Naive thymus-derived CD8-positive, alpha-beta T cell (primary cell): ENCODE measurements at places on chromosomes 7 and 10. TPM values are rescaled to one million over a fixed set of nuclear protein-coding genes. Genes with fewer than 3 reads are reported as not detected.

- DNase-seq, result no peak
Observed at GRCh38 chr10:53930648-53931047, 870.4 kb downstream of the PCDH15 start.

DNA sequence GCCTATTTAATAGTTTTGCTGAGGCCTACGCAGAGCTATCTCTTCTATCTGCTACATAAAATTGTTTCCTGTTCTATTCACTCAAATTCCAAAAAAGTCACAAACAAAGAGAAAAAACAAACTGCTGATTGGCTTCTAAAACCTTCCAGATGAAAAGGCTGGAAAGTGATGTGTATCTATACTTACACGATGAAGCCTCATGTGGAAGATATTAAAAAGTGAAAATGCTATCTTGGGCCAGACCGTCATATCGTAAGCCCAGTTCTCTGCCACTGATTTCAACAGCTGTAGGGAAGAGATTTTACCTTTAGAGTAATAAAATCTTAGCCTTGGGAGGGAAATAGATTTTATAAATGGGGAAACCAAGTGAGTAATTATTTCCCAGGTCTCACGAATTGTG is 394.8 kb downstream of the KIF20B start:
- DNase-seq, result no peak

DNA sequence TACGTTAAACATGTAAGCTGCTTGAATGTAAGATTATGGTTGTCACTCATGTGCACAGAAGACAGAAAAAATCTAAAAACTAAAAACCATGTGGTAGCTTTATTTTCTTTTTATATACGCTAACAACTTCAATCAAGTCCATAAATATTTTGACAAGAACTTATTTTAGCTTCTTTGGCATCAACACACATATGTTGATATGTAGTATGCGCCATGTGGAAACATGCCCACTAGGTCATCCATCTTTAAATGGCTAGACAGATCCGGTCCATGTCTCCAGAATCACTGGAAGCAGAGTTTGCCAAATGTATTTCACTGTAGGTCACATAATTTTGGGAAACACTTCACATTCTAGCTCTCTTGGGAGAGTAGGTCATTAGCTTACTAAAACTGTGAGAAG is 261.5 kb upstream of the IMMP2L start:
- DNase-seq, result no peak

DNA sequence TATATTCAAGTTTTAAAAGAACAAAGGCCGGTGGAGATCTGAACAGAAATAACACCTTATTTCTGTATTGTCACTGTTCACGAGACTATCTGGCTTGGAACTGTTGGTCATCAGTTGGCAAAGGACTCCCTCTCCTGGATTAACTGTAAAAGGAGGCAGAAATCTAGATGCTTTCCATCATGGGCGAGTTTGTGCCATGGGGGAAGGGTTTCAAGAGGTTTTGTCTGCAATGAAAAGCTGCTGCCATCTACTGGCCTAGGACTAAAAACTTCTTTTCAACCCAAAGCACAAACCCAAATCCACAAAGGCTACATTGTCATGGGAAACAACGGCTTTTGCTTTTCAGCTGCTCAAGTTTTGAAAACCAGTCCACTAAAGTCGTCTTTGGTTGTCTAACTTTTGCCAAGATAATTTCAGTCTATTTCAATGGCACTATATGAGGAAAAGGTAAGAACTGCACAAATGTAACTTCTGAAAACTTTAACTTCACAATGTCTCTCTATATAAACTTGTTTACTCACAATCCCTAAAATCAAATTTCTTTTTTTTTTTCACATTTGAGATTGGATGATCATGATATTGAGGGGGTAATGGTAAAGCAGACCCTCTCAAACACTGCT is 196.8 kb downstream of the SKAP2 start:
- DNase-seq, result peak; percentile 75

- DNase-seq, result no peak
Observed at GRCh38 chr7:1767524-1767923, 97.4 kb downstream of the ELFN1 start.

GRCh38 chr7:100585511-100586265 is at the start of gene LRCH4:
Gene LRCH4, minus strand, starts transcription at chr7:100586129. Its CDS starts 29 bp downstream, at chr7:100586100.
- DNase-seq, result peak; percentile 69

DNA sequence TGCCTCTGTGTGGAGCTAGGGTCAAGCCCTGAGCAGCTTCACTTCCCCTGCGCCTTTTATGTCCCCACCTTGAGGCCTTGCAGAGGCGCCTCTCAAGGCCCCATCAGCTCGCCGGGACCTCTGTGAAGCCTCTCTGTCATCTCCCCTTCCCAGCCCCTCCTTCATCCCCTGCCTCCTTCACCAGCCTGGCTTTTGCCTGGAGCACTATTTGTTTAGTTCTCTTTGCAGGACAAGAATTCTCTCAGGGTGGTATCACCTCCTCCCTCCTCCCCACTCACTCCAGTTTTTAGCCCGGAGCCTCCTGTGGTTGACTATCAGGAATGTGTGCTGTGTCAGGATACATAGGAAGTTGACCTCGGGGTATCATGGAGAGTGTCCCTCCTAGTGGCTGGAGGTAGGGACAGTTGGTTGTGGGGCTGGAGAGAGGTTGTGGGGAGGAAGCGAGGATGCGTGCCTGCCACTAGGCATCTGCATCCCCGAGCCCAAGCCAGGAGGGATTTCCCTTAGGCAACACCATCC is 89.8 kb upstream of the ANLN start:
- no peak for DNase-seq

GRCh38 chr7:77985974-77986339 is 187.4 kb downstream of the PHTF2 start:
- no peak for DNase-seq

- no peak for DNase-seq
Observed at GRCh38 chr10:34305189-34305588, 509.9 kb downstream of the PARD3 start.

DNA sequence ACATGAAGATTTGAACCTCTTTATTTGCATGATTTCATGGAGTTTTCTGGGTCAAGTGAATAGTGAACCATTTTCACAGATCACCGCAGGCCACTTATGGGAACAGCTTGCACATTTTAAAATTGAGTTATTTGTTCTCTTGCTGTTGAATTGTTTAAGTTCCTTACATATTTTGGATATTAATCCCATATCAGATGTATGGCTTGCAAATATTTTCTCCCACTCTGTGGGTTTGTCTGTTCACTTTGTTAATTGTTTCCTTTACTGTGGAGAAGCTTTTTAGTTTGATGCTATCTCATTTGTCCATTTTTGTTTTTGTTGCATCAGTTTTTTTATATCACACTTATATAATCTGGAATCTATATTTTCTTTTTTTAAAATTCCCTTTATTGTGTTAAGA is 14.1 kb upstream of the ZC3HAV1L start:
- DNase-seq, result no peak

- no peak for DNase-seq
Observed at GRCh38 chr7:6020371-6021286, 10.5 kb upstream of the ANKRD61 start.

DNA sequence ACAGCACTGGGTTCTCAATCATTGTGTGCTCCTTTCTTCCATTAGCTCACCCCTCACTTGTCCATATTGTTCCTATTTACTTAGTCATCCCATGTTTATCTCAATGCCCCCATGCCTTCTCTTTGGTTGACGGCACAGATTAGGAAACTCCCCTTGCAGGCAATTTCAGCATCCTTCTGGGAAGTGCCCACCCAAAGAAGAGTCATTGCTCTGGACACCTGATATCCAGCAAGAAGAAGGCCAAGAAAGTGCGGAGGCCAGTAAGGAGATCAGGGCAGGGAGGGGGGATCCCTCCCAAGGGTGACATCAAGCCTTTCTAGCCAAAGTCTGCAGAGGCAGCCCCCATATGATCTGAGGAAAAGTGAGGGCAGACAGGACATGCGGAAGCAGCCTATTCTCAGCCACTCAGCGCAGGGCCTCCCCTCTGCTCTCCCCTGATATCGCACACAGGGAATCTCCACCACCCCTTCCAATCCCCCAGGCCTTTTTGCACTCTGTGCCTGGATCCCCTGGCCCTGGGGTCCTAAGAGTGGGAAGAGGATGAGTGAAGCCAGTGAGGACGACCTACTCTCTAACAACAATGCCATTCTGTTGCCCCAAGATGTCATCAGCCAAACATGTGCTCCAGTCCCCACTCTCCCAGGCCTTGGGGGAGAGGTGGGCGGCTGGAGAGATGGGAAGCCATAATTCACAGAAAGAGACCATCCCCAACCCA is 1.8 kb downstream of the TRPV6 start:
- DNase-seq, result no peak

DNA sequence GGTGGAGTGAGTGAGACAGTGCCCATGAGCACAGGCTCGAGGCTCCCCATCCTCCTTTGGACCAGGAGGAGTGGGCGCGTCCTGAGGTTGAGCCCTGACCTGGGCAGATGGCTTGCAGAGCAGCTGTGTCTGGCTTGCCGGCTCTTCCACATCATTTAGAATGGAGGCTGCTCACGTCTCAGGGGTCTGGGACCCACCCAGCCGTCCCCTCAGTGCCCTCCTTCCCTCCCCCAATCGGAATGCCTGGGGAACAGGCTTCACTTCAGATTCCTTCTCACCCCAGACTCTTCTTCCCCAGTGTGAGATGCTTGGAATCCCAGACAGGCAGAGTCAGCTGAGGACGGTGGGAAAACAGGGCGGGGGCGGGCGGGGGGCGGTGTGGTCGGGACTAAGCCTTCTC is 968.6 kb upstream of the ZNF722 start:
- no peak for DNase-seq

DNA sequence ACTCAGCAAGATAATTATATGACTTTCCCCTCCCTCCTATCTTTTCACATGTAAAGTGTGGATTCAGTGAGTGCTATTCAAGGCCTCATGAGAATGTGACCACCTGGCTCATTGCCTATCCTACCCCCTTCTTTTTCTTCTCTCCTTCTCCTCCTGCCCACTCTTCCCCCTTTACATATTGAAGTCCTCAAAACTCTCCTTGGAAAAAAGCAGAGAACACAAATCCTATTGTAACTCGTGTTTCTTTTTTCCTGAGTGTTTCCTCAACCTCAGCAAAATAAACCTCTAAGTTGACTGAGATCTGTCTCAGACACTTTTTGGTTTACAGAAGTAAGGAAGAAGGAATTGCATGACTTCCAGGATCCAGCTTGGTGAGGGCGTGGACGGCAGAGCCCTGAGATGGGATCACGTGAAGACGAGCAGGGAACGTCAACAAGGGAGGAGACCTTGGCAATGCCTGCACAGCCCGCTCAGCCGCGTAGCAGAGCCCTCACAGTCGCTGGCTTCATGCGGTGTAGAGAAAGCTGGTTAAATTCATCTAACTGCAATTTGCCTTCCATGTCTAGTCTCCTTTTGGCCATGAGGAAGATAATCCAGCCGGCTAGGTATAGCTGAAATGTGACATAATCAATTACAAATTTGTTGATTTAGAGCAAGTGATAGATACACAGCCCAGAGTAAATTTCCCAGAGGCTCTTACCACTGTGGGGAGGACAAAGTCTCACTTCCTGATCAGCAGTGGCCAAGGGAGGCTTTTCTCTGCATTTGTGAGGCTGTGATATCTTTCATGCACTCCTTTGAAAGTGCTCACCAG is 75.7 kb downstream of the LYZL2 start:
- no peak for DNase-seq

DNA sequence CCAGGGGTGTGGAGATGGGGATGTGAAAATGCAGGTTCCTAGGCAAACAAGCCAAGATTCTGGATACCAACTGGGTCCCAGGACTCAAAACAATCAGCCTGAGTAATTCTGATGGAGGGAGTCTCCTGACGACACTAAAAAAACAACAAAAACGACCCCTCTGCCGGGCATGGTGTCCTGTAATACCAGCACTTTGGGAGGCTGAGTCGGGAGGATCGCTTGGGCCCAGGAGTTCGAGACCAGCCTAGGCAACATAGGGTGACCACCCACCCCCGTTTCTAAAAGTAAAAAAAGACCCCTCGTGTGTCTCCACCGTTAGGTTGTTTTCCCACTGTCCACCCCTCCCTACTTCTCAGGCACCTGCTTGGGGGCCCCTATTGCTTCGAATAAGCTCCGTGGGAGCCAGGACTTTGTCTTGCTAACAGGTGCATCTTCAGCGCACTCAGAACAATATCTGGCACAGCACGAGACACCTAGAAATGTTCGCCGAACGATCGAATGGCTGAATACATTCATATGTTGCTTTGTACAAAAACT is 743 bp upstream of the NRF1 start:
- no peak for DNase-seq

DNA sequence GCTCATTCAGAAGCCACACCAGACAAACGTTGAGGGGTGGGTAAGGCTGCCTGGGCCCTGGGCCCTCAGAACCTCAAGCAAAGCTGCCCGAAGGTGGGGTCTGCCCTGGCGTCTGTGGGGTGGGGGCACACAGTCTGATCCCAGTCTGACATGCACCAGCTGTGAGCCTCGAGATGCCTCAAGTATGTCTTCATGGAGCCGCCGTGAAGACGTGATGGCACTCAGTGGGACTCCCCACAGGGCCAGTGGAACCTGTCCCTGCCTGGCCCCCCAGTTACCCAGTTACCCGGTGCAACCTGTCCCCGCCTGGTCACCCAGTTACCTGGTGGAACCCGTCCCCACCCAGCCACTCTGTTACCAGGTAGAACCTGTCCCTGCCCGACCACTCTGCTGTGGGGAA is 351.2 kb downstream of the PTPRN2 start:
- no peak for DNase-seq

GRCh38 chr7:117837841-117838240 is 35.4 kb downstream of the CTTNBP2 start:
- no peak for DNase-seq

GRCh38 chr7:134727711-134728110 is 51.7 kb upstream of the CALD1 start:
- no peak for DNase-seq

- DNase-seq, result no peak
Observed at GRCh38 chr7:112056409-112056808, 149.8 kb downstream of the DOCK4 start.

CCDC3 gene
- 0.10 TPM for total RNA-seq

CREB5 gene
- total RNA-seq, result 0.23 TPM

TAS2R4 gene
- total RNA-seq, result 3.4 TPM

TAS2R5 gene
- total RNA-seq, result 5.2 TPM

MYL10 gene
- total RNA-seq, result not detected

EVX1 gene
- not detected for total RNA-seq

DRGX gene
- not detected for total RNA-seq

AGMO gene
- total RNA-seq, result not detected

HMX2 gene
- total RNA-seq, result not detected
